Mucosa of gallbladder (tissue), 1 donor: ENCODE measurements at places on chromosomes 13 and 19. TPM values are rescaled to one million over a fixed set of nuclear protein-coding genes. Genes with fewer than 3 reads are reported as not detected.

WDFY2 gene
- total RNA-seq: 8.7 TPM

KRTDAP gene
- total RNA-seq: not detected

SHISA2 gene
- total RNA-seq: 0.32 TPM

- no peak for DNase-seq
Measured at GRCh38 chr13:24664726-24665409, 15.3 kb upstream of the ATP12A start.

DNA sequence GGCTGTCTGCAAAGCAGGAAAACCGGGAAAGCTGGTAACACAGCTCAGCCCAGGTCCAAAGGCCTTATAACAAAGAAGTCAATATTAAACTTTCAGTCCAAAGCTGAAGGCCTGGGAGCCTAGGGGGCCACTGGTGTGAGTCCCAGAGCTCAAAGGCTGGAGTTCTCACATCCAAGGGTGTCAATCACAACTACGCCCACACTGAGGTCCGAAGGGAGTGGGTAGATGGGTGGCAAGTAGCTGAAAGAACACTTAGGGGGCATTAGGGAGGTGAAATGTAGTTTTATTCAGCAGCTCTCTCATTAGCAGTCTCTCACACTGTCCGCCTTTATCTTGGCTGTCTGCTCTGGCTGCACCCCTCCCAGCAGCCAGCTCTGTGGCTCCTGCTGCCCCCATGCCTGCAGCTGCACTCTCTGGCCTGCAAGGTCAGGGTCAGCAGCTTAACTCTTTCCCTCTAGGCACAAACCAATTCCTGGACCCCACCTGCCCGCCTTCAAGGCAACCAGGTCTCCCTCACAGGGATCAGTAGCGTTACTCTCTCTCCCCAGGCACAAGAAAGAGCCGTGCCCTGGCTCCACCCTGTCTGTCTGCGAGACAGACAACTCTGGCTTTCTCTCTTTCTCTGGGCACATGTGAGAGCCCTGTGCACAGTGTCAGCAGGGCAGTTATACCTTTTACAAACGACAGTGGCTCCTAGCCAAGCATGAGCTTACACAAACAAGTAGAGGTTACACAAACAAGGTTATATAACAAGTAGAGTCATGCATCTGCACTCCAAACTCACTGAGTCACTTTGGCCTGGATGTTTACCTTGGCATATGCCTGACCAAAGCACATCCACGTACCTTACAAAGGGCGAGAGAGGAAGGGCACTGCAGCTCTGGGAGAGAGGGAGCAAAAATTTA lies 249.4 kb upstream of the PCDH20 start:
- DNase-seq: peak; percentile 81

DNA sequence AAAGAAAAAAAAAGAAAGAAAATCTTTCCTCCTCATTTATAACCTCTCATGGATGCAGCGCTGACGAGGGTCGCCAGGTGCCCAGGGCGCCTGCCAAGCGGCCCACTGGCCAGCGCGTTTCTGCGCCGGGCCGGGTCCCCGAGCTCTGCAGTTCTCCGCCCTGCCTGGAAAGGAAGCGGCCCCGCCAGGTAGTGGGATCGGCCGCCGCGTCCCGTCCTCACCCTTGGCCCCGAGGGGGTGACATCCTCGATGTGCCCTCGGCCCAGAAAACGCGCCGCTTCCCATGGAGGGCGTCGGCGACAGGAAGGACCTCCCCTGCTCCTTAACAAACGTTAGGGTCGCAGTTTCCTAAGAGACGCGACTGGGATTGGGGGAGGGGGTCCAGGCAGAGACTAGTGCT lies 56.9 kb downstream of the ZNF726 start:
- DNase-seq: no peak
